ENCODE measurements at places on chromosomes 1 and 21.

- peak; percentile 3 for DNase-seq
Measured at GRCh38 chr1:224211206-224211962, 28.3 kb downstream of the DEGS1 start.

DNA sequence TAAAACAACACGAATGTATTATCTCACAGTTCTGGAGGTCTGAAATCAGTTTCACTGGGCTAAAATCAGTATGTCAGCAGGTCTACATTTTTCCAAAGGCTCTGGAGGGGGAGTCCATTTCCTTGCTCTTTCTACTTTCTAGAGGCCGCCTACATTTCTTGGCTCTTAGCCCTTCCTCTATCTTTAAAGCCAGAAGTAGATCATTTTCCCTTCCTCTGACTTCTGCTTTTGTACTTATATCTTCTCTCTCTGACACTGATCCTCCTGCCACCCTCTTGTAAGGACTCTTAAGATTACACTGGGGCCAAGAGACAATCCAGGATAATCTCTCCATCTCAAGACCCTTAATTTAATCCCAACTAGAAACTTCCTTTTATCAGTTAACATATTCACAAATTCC lies 41.4 kb downstream of the MSH4 start:
- DNase-seq, result no peak

DNA sequence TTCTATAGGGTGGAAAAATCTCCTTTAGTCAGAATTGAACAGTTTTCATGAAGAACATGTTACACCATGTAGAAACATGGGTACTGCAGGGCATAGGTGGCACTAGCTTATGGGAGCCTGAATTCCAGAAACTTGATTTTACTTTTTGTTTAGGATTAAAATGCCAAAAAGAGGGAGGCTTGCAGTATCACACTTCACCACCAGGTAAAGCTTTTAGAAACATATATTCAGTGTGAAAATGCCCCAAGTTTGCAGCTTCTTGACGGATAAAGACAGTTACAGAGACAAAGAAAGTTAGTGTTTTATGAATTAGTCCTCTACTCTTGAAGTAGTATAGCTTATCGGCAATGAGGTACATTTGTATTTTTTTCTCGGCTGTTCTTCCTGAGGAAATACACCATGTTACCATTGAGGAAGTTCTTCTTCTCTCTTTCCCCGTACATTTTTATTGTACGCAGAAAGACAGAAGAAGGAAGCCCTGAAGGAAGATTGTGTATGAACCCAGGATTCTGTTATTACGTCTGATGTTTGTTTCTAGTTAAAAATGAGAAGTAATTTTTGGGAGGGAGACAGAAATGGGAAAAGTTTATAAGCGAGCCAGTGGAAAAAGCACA lies 66.1 kb downstream of the PBX1 start:
- no peak for DNase-seq

GRCh38 chr1:172180501-172181285 lies 239.8 kb upstream of the C1orf105 start:
- no peak for DNase-seq

DNA sequence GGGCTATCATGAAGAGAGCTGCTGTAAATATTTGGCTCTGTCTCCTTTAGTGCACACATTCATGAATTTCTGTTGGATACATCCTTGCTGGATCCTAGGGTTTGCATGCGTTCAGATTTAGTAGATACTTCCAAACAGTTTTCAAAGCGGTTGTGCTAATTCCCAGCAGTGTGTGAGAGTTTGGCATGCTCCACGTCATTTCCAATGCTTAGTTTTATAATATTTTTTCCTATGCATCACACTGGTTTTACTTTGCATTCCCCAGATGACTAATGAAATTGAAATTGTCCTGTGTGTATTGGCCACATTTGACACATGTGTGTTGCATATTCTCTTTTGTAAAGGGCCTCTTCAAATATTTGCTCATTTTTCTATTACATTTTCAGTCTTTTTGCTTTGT lies 18.5 kb upstream of the AADACL3 start:
- DNase-seq, result no peak

DNA sequence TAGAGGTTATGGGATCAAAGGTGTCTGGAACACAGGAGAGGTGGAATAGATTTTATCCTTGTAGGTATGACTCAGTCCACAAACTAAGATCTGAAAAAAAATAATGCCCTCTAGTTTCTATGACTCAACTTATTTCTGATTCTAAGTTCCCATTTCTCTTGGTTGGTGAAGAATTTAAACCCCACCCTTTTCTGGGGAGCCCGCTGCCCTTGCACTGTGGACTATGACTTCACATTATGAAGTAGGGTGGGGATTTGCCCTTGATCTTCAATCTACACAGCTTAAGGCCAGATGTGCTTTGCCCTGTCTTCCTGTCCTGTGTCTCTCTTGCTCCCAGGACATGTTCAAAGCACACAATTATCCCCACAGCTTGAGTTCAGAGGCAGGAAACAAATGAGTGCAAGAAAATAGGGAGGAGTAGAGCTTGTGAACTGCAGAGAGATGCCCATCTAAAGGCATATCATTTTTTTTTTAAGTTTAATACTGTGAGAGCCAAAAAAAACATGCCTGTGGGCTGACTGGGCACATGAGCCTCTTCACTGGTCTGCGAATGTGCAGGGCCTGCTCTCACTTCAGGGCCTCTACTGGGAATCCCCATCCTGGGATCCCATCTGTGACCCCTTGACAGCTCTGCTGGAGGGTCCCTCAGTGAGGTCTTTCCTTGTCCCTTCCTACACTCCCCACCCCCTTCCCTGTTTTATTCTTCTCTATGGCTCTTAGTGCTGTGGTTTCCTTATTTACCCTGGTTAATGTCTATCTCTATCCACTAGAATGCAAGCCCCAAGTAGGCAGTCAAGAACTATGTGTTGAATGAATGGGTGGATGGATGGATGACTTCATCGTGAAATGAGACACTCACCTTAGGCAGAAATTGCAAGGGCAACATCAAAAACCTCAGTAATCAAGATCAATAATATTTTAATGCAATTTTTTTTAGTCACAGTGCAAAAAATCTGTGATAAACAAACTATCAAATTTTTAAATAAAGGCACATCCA lies 61.5 kb downstream of the CD58 start:
- no peak for DNase-seq

DNA sequence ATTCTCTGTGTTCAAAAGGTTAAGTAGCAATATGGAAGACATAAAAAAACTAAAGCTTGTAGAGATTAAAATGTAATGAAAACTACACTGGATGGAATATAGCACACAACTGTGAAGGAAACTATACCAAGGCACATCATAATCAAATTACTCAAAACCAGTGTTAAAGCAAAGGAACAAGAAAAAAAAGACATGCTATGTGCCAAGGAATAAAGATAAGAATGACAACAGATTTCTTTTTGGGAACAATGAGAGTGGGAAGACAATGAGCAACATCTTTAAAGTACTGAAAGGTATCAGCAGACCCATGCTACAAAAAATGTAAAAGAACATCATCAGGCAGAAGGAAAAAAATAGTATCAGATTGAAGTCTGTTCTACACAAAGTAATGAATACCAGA lies 157.8 kb downstream of the VPS13D start:
- DNase-seq, result no peak

DNA sequence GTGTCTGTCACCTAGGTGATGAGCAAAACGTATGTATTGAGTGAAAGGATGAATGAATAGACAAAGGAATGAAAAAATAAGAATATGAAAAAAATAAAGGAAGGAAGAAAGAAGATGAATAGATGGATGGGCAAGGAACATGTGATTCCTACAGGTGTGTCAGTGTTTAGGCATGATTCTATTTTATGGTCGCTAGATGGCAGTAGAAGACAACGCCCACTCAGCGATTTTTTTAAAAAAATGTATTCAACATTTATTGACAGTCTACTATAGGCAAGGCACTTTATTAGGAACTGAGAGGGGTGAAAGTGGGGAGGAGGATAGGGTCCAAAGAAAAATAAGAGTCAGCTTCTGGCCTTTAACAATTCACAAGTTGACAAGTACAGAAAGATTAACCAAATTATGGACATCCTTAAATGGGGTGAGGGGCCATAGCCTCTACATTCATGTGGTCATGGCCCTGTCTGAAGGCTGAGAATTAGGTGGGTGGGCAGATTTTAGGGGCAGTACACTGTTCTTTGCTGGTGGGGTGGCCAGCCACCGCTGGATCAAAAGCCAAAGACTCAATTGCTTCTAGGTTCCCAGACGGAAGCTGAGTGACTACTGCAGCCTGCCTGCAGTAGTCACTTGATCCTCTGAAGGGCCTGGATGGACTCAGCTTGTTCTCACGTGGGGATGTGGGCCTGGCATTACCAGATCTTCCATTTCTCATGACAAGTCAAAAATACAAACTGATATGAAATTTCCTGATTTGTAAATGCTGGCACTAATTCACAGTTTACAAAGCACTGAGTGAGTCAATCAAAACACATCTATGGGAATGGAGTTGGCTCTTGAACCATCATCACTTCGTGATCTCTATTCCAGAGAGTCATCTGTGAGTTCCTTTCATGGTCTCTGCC lies 83.9 kb downstream of the FASLG start:
- DNase-seq, result peak; percentile 36

DNA sequence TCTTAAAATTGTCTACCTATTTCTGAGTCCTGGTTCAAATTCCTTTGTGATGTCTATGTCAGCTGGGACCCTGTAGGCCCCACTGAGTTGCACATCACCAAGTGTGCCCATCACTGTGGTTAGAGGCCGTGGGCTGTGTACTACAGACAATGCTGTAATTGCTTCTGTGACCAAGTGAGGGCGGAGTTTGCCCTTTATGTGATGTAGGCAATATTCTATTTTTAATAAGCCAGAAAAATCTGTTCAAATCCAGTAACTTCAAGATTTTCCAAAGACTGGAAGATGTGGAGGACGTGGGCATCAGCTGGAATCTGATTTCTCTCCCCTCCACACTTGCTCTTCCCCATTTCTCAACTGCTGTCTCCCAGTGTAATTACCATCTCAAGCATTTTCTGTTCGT lies 215.4 kb downstream of the PBX1 start:
- DNase-seq, result no peak

GRCh38 chr1:38578271-38578951 lies 281.2 kb downstream of the RRAGC start:
- DNase-seq, result peak; percentile 8

GRCh38 chr1:50521703-50522102 lies 98.5 kb upstream of the DMRTA2 start:
- DNase-seq, result no peak

Measured in NCI-H748 treated with DMSO at 0.1 percent for 48 hours (cell line).